ENCODE measurements at places on chromosomes 5 and 9. TPM values are rescaled to one million over a fixed set of nuclear protein-coding genes. Genes with fewer than 3 reads are reported as not detected.

Gene ECSCR
- 12.6 TPM for total RNA-seq

Gene PDLIM7
- total RNA-seq, result 147 TPM

Gene GGTA1
- 0.12 TPM for total RNA-seq

Gene CCNI2
- total RNA-seq, result not detected

Gene SLC46A2
- total RNA-seq, result not detected

Gene SLC34A3
- not detected for total RNA-seq

Gene FCN2
- not detected for total RNA-seq

Gene CDC20B
- not detected for total RNA-seq

Gene ANKRD20A1
- total RNA-seq, result 1.1 TPM

Gene AP3B1
- total RNA-seq, result 48.3 TPM

Gene ADGRD2
- total RNA-seq, result not detected

Gene GRIN1
- total RNA-seq, result under 0.01 TPM

Gene INSL4
- not detected for total RNA-seq

Gene PDCD1LG2
- 4.3 TPM for total RNA-seq

Data from smooth muscle cell of the coronary artery (primary cell).